Thyroid gland (tissue), 4 donors: ENCODE measurements at places on chromosomes 13 and 19. TPM values are rescaled to one million over a fixed set of nuclear protein-coding genes. Genes with fewer than 3 reads are reported as not detected.

DNA sequence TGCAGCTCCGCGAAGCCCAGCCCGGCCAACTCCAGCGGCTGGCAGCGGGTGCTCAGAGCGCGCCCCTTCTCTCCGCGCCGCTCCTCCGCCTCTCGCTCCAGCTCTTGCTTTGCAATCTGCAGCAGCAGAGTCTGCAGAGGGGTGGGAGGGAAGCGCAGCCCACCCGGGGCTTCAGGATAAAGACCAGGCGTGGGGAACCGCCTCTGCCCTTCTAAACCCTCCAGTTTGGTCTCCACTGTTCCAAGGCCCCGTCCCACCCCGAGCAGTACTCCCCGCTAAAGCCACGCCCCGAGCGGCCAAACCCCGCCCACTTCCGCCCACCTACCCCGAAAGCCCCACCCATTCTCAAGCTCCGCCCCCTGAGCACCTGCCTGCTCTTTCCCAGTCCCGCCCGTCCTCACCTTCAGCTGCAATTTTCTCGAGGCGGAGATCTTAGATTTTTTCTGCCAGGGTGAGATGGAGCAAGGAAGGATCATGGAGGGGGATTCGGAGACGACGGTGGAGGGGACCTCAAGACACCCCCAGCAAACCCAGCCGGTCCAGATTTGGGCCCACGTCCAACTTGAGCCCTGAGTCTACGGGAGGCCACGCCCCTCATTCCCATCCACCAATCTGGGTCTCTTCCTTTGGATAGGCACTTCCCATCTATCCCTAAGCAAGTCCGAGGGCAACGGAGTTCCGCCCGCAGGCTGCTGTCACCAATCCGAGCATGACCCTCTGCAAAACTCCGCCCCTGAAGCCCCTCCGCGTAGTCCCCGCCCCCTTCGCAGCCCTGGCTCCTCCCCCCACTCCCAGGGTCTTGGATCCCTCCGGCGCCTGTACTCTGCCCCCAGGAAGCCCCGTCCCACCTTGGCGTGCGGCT is 1.1 kb downstream of the TNNI3 start:
- H3K27me3 ChIP-seq: peaks cover 18% of the 10 kb centered on the region
- no peak overlapping the region for H3K4me3 ChIP-seq
- peak; percentile 29 for DNase-seq
- no peaks in the 10 kb centered on the region for H3K36me3 ChIP-seq
- H3K27ac ChIP-seq: no peak overlapping the region

The PLPPR2 gene
- total RNA-seq: 9.1 TPM

GRCh38 chr13:93982179-93982918 is 497.1 kb downstream of the DCT start:
- no peak overlapping the region for H3K4me3 ChIP-seq
- H3K27ac ChIP-seq: no peak overlapping the region
- H3K27me3 ChIP-seq: no peaks in the 10 kb centered on the region
- H3K4me1 ChIP-seq: no peaks in the 10 kb centered on the region
- DNase-seq: no peak
- H3K36me3 ChIP-seq: no peaks in the 10 kb centered on the region

The MYH14 gene
- total RNA-seq: 130 TPM

GRCh38 chr13:110305544-110305943 is 1.4 kb downstream of the COL4A1 start:
- H3K27me3 ChIP-seq: no peaks in the 10 kb centered on the region
- DNase-seq: no peak
- no peaks in the 10 kb centered on the region for H3K36me3 ChIP-seq

- no peak overlapping the region for H3K4me3 ChIP-seq
- H3K4me1 ChIP-seq: no peaks in the 10 kb centered on the region
- no peak overlapping the region for H3K27ac ChIP-seq
- no peak for DNase-seq
- H3K36me3 ChIP-seq: no peaks in the 10 kb centered on the region
- no peaks in the 10 kb centered on the region for H3K27me3 ChIP-seq
Measured at GRCh38 chr13:109400209-109400608, 386.2 kb downstream of the IRS2 start.

- no peak for DNase-seq
- H3K27ac ChIP-seq: no peak within 1 kb of the TSS
- no peaks in the 10 kb centered on the region for H3K27me3 ChIP-seq
- no peaks in the 10 kb centered on the region for H3K4me1 ChIP-seq
- H3K36me3 ChIP-seq: no peaks in the 10 kb centered on the region
- no peak within 1 kb of the TSS for H3K4me3 ChIP-seq
Measured at GRCh38 chr19:55325172-55325571, at the start of gene TMEM150B. TSS of gene TMEM150B (minus strand) at chr19:55325341. CDS start at chr19:55321036, 4,305 bp downstream.

DNA sequence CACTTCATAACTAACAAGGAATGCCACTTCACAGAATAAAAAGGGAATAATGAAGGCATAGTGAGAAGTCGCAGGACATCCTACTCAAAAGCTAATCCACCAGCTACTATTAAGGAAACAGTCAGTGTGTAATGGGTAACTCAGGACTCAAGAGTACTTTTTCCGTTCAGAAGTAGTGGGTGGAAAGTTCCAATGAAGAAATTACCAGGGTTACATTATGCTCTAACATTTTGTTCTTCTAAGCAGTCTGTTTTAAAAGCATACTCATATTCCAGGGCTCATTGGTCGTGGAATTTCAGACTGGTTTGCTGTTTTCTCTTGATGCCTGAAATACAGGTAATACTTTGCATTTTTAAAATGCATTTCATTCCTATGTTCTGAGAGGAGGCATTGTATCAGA is 222.4 kb upstream of the IRS2 start:
- H3K4me3 ChIP-seq: no peak overlapping the region
- H3K36me3 ChIP-seq: no peaks in the 10 kb centered on the region
- H3K27ac ChIP-seq: no peak overlapping the region
- DNase-seq: no peak
- no peaks in the 10 kb centered on the region for H3K4me1 ChIP-seq

GRCh38 chr19:33503030-33503429 is 18.6 kb downstream of the PEPD start:
- no peaks in the 10 kb centered on the region for H3K4me1 ChIP-seq
- peaks cover 13% of the 10 kb centered on the region for H3K36me3 ChIP-seq
- H3K27ac ChIP-seq: no peak overlapping the region

The GTPBP3 gene
- 20.2 TPM for total RNA-seq

DNA sequence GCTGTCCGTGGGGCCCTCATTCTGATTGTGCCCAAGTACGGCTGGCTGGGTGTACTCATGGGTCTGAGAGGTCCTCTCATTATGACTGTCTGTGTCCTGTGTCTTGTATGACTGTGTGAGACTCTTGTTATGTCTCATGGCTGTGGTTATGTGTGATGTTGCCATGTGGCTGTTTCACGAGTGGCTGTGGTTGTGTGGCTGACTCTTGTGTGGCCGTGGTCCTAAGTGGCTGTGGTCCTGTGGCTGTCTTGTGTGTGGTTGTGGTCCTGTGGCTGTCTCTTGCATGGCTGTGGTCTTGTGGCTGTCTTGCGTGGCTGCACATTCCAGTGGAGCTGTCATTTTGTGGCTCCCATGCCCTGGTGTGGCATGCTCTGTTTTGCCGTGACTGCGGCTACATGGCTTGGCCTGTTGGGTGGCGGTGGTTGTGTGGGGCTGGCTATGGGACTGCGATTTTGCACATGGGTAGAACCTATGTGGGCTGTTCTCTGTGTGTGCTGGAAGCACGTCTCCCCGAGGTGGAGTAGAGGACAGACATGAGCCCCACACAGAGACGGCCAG is 2.5 kb downstream of the LYL1 start:
- peaks cover 14% of the 10 kb centered on the region for H3K4me1 ChIP-seq
- DNase-seq: no peak
- peak overlapping the region; percentile 84 for H3K27ac ChIP-seq
- H3K4me3 ChIP-seq: no peak overlapping the region
- no peaks in the 10 kb centered on the region for H3K36me3 ChIP-seq

DNA sequence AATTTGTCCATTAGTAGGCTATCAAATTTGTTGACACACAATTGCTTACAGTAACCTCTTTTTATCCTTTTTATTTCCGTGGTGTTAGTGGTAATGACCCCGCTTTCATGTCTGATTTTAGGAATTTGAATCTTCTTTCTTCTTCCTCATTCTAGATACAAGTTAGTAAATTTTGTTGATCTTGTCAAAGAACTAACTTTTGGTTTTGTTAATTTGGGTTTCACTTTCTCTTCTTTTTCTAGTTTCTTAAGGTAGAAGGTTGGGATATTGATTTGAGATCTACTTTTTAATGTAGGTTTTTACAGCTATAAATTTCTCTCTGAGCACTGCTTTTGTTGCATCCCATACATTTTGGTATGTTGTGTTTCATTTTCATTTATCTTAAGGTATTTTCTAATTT is 53.3 kb upstream of the SLC7A1 start:
- no peaks in the 10 kb centered on the region for H3K36me3 ChIP-seq
- no peak for DNase-seq
- no peak overlapping the region for H3K27ac ChIP-seq
- H3K4me3 ChIP-seq: no peak overlapping the region
- H3K27me3 ChIP-seq: no peaks in the 10 kb centered on the region

DNA sequence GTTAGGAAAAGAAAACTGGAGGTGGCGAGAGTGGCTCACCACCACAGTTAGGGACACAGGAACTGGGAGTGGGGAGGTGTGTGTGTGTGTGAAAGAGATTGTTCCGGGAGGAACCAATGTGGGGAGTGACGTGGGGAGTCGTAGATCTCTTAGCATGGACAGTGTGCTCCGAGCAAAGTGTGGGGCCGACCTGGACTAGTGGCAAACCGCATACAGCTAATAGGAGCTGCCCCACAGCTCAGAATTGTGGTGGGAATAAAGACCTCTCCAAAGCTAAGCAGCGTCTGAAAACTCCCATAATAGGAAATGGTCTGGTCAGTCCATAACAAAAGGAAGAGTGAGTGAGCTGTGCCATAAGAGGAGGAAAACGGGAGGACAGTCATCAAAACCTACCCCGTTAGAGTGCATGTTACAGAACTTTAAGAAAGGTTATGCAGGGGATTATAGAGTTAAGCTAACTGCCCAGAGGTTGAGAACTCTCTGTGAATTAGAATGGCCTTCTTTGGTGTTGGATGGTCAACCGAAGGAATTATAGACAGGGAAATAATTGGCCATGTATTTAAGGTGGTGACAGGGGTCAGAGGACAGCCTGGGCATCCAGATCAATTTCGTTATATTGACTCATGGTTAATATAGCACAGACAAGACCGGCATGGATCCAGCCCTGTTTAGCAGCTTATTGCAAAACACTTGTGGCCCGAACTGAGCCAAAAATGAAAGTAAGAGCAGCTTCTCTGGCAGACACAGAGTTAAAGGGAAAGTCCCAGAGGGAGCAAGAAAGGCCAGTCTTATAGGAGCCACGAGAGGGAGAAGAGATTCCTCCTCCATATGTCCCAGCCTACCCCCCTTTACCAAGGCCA is 8.9 kb upstream of the SLC15A1 start:
- no peaks in the 10 kb centered on the region for H3K4me1 ChIP-seq
- DNase-seq: no peak
- no peak overlapping the region for H3K4me3 ChIP-seq
- H3K27ac ChIP-seq: no peak overlapping the region
- H3K27me3 ChIP-seq: no peaks in the 10 kb centered on the region

- no peaks in the 10 kb centered on the region for H3K4me1 ChIP-seq
- no peaks in the 10 kb centered on the region for H3K36me3 ChIP-seq
- H3K27me3 ChIP-seq: no peaks in the 10 kb centered on the region
- H3K4me3 ChIP-seq: no peak overlapping the region
- DNase-seq: no peak
Measured at GRCh38 chr13:106109391-106109791, 426.1 kb downstream of the EFNB2 start.

DNA sequence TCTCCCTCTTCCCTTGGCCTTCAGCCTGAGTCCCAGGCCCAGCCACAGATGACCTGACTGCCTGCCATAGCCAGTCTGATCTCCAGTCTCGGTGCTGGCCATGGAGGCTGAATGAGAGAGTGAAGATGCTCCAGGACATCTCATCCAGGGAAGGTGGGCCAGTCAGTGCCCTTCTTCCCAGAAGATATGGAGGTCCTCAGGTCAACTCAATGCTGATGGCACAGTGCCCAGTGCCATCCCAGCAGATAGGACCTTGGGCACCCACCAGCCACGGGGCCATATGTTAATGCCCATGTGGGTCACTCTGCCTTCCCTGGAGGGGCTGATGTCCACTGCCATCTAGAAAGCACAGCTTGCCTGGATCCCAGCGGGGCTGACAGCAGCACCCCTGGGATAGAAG is 7.2 kb downstream of the VSTM2B start:
- H3K27me3 ChIP-seq: peaks cover 9% of the 10 kb centered on the region
- H3K4me1 ChIP-seq: peaks cover 5% of the 10 kb centered on the region
- H3K27ac ChIP-seq: no peak overlapping the region
- no peak for DNase-seq

The NCAN gene
- 0.44 TPM for total RNA-seq

The ZIC2 gene
- not detected for total RNA-seq

The MBD3L3 gene
- total RNA-seq: not detected

The IL12RB1 gene
- total RNA-seq: not detected

DNA sequence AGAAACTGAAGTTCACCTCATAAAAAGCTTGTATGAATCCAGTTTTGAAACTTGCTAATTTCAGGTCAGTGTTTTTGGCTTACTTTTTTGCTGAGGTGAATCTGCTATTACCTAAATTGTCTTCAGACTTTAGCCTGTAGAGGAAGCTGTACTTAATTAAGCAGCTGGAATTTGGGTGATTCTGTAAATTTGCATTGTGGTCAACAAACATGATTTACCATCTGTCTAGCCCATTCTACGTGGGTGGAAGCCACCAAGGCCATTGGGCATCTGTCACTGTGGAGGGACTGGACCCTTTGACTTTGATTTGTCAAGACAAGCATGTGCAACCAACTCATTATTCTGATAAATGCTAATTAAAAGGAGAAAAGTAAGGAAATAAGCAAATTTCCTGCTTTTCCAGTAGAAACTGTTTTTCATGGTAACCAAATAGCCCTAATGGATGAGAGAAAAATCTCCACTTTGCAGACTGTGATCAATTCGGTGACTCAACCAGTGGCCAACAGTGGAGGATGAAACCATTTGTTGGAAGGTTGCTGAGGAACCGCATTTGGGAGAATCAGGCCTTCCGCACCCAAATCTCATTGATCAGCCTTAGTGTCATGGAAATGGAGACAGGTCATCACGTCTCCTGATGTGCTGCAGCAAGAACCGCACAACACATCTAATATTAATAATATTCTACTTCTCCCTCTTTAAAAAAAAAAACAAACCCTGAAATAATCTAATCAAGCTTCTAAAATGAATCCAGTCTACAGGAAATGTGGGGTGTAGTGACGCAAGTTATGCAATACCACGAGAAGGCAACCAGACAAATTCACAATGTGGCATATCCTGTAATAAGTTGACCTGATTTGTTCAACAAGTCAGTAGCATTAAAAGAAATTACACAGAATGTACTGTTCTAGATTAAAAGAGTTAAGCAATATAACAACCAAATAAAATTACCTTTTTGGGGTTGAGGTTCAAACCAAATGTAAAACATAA is 54.3 kb downstream of the GARRE1 start:
- H3K27me3 ChIP-seq: no peaks in the 10 kb centered on the region
- peaks cover 32% of the 10 kb centered on the region for H3K4me1 ChIP-seq
- H3K4me3 ChIP-seq: no peak overlapping the region

The LGALS7B gene
- total RNA-seq: not detected
